ENCODE measurements at places on chromosomes 1 and 21.

DNA sequence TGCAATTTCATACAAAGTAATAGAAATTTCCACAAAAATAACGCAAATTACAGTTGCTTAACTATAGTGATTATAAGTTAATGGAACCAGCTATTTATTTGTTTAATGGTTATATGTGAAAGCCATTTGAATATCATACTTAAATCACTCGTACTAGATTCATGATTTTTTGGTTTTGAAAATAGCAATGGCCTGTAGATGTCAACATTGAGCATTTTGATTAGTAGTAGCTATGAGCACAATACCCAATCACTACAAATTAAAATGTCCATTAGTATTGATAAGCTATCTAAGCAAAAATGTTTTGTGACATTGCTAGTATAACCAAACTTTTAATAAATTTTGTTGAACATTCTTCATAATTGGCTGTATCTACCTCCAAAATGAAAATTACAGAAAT is 10.0 kb downstream of the COL24A1 start:
- DNase-seq = no peak

DNA sequence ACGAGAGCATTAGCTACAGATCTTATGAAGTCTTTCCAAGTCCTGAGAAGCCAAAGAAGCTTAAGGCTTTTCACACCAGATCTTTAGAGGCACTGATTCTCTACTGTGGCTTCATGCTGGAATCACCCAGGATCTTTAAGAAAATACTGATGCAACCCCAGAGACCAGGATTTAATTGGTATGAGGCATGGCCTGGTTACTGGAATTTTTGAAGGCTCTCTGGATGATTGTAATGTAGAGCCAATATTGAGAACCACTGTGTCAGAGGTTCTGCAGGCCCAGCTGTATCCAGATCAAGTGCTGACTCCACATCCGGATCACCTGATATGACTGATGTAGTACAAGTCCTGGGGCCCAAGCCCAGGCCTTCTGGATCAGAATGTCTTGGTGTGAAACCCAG is 105.7 kb downstream of the PLPPR5 start:
- DNase-seq = no peak

- no peak for DNase-seq
Observed at GRCh38 chr1:117318011-117318410, 49.2 kb upstream of the MAN1A2 start.

GRCh38 chr1:151909167-151910149 is at the start of gene THEM4:
Gene THEM4, minus strand, starts transcription at chr1:151909511. Its CDS starts 53 bp downstream, at chr1:151909458.
- peak; percentile 98 for DNase-seq

DNA sequence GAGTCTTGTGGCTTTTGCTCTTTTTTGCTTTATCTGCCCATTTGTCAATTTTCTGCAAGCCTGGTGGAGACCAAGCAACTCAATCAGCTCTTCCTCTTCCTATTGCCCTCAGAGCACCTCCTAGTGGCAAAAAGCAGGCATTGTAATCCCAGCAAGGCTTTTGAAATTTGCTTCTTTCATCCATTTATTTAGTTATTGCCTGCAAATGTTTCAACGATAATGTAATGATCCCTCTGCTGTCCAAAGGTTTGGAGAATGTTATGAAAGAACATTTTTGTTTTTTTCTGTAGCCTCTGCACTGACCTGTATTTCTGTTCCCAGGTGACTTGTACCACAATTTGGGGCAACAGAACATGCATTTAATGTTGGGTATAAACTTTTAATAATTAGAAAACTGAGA is 127.8 kb downstream of the GABPA start:
- DNase-seq = no peak

GRCh38 chr1:22376546-22376945 is 75.1 kb upstream of the ZBTB40 start:
- DNase-seq = no peak

DNA sequence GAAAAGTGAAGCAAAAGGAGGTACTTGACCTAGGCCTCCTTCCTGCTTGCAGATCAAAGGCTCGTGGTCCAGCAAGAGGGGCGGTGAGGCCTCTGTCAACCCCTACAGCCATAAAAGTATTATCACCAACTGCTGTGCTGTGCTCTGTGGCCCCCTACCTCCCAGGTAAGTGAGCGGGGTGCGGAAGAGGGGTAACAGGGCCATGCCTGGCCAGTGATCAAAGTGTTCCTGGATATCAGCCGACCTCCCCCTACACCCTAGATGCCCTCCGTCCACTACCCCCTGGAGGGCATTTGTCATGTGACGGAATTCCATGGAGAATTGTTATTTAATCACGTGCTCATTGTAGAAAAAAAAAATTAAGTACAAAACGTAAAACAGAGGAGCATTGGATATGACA is 10.2 kb upstream of the SFN start:
- no peak for DNase-seq

GRCh38 chr1:9822897-9823692 is 670 bp downstream of the CLSTN1 start:
- DNase-seq = no peak

DNA sequence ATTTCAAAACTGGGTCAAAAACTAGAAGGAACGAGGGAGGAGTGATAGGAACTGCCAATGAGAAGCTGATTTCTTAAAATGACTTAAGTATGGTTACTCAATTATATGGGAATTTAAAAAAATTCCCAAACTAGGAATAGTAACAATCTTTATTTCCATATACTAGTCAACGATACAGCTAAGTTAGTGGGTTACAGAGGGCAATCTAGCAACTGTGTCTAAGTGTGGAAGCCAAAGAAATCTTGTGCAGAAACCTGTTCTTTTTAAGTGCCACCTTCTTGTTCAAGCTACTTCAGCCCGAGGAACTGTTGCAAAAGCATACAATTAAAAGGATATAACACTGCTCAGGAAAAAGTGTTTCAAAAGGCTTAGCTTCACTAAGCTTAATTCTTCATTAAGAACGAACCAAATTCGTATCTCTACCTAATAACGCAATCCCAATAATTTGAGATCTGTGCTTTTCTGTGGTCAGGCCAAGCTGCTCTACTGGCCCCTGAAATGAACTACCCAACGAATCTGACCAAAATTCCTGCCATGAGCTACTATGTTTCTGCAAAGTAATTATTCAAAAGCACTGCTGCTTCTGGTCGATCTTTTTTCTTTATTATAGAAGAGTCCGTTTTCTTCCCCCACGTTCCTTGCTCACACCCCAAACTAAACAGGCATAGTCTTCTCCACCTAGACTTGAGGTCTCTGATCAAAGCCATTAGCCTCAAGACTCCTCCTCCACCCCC is 1.8 kb downstream of the USP24 start:
- no peak for DNase-seq

GRCh38 chr1:92964998-92965397 is 3.7 kb upstream of the DIPK1A start:
- DNase-seq = no peak

DNA sequence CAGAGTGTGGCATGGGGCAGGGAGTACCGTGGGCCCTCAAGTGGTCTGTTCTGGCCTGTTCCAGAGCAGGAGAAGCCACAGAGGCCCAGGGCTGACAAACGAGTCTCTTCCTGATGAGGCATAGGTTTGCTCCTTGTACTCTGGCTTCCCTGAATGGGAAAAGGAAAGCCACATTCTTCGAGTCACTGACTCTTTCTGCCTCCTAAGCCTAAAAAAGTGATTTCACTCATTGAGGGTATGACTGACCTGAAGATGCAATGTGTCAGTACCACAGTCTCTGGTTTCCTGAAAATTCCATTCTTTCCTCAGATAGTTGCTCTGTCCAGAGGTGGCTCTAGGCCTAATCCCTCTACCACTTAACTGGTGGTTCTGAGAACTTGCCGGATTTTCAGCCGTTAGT is 92.3 kb downstream of the KCNN3 start:
- DNase-seq = no peak

DNA sequence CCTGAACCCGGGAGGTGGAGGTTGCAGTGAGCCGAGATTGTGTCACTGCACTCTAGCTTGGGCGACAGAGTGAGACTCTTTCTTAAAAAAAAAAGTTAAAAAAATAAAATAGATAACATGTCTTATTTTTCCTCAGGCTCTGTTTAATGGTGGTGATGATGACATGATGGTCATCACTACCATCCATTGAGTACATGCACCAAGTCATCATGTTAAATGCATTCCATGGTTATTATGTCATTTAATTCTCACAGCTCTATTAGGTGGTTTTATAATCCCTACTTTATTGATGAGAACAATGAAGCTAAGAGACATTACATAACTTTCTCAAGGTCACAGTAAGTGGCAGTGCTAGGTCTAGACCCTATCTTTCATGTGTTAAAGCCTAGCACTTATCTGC is 34.4 kb upstream of the MAB21L3 start:
- no peak for DNase-seq

- no peak for DNase-seq
Observed at GRCh38 chr1:183699616-183700160, 46.6 kb upstream of the APOBEC4 start.

- DNase-seq = no peak
Observed at GRCh38 chr1:247077876-247078257, 744 bp downstream of the ZNF670 start.

GRCh38 chr1:183070923-183071618 is 47.9 kb downstream of the LAMC1 start:
- no peak for DNase-seq

DNA sequence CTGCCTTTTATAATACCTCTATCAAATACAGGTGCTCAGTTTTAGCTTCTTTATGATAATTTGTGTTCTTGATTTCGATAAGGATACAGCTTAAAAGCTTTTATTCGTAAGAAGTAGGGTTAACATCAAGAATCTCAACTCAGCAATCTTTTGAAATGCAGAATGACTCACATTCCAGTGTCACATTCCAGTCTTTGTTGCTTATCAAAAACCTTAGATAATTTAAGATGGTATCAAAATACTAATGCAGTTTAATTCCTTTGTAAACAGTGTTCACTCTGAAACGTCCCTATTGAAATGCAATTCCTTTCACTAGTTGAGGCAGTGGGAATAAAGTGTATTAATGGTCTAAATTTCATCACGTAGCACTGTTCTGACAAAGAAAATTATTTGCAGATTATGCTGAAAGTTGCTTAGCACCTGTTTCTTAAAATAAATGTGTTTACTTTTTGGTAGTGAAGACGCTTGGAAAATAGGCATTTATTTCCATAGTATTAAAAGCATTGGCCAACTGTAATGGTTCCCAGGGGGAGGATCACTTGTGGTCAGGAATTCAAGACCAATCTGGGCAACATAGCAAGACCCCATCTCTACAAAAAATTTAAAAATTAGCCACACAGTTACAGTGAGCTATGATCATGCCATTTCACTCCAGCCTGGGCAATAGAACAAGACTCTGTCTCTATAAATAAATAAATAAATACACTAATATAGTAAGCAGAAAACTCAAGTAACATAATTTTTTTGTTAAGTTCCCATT is 10.1 kb upstream of the CNN3 start:
- no peak for DNase-seq

- no peak for DNase-seq
Observed at GRCh38 chr1:44312399-44313196, 42.5 kb downstream of the ERI3 start.

DNA sequence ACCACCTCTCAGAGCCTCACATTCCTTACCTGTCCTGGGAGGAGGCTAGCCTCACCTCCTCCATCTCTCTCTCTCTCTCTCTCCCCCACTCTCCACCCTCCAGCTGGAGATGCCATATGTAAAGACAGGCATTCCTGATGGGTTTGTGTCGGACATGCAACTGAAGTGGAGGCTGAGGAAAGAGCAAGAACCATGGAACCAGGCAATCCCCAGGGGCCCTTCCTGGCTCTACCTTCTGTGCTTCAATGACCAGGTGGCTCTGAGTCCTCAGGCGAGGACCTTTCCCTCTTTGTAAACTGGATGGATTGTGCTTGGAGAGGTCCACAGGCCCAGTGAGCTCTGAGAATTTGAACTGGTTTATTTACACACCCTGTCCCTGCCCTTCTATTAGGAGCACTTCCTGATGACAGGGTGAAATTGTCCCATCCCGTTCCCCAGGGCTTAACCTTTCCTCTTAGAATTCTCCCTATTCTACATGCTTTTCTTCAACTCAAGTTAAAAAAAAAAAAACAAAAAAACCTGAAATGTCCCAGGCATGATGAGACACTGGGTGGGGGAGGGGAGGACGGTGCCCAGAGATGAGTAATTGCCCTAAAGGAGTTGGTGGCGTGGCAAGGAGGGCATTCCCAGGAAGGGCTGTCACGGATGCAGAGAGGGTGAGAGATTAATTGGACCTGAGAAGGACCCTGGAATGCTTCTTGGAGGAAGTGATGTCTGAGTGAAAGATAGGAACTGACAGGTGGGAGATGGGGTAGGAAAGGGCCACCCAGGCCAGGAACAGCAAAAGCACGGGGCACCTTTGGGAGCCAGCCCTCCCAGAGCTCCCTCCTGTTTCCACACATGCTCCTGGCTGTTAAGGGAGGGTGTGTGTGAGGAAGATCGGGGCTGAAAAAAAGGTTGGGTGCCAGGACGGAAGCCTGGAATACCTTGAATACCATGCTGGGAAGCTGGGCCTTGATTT is 50.2 kb upstream of the WASF2 start:
- no peak for DNase-seq

DNA sequence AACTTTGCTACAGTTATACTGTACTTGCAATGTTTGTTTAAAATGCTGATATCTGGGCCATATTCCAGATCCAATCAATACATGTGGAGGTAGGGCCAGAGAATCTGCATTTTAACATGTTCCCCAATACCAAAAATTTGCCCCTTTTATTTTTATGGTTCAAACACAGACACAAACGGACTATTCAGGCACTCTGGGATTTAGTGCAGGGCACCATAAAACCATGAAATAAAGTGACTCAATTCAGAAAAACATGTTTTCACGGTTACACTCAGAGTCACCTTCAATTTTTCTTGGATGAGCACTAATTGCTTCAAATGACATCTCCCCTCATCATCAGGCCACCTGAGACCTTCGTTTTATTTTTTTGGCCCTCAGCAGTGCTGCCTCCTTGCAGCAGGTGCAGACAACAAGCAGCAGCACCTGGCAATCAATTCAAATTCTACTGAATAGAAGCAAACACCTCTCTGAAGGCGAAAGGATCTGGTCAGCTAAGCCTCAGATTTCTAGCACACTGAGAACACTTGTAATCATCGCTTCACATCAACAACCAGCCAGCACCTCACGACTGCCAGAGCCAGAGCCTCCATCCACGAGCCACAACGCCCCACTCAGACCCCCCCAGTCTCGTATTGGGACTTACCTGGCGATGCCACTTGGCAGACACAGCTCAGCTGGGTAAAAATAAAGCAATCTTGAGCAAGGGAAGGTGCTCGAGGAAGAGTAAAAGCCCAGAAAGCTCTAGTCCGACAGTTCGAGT is 1.1 kb downstream of the ERO1B start:
- peak; percentile 3 for DNase-seq

- no peak for DNase-seq
Observed at GRCh38 chr1:80892539-80892938, 908.2 kb upstream of the ADGRL2 start.

DNA sequence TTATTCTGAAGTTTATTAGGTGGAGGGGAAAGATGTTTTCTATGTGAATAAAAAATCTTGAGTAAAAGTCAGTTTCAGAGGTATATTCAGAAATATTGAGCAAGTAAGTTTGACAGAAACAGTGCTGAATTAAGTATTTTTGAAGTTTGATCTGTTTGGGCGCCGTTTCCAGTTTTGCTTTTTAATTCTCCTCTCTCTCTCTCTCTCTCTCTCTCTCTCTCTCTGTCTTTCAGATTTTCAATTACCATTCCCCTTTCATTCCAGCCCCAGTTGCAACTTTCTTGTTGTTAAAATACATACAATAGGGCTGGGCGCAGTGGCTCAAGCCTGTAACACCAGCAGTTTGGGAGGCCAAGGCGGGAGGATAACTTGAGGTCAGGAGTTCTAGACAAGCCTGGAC is 24.0 kb downstream of the ADGRL2 start:
- no peak for DNase-seq

GRCh38 chr1:110606657-110607535 is 738 bp upstream of the KCNA2 start:
- DNase-seq = no peak
